ENCODE measurements at places on chromosomes 11 and 22.

DNA sequence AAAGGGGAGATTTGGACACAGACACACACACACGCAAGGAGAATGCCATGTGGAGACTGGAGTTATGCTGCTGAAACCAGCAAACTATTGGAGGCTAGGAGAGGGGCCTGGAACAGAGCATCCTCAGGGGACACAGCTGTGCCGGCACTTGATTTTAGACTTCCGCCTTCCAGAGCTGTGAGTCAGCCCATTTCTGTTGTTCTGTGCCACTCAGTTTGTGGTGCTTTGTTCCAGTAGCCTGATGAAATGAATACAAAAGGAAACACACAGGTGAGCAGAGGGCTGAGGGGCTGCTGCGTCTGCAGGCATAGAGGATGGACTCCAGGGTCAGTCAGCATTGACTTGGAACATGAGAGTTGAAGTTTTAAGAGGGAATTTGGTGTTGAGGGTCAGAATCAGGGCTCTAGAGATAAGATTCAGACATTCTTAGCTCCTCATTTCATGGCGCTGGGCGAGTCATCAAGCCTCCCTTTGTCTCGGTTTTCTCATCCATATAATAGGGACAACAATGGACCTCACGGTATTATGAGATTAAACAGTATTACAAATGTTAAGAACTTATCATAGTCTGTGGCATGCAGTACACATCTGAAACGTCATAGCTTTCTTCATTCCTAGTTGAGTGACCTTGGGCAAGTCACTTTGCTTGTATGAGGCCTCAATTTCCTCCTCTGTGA lies 191.0 kb downstream of the MIAT start:
- DNase-seq: peak; percentile 19

DNA sequence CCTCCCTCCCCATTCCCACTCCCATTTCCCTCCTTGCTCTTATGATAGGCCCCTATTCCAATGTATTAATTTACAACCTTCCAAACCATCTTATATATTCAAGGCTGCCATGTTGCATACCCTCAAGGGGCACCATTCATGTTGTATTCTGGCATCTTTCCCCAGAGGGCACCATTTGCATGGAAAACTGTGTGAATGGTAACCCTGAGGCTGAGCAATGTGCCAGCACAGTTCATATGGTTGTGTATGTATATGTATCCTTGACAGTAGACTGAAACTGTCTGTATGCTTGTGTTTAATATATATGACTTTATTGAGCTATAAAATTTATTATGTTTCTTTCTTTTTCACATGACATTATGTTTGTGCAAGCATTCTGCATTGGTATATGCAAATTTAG lies 7.3 kb downstream of the RASSF10 start:
- DNase-seq: no peak

- DNase-seq: no peak
Observed at GRCh38 chr22:40425082-40425481, 54.7 kb downstream of the SGSM3 start.

DNA sequence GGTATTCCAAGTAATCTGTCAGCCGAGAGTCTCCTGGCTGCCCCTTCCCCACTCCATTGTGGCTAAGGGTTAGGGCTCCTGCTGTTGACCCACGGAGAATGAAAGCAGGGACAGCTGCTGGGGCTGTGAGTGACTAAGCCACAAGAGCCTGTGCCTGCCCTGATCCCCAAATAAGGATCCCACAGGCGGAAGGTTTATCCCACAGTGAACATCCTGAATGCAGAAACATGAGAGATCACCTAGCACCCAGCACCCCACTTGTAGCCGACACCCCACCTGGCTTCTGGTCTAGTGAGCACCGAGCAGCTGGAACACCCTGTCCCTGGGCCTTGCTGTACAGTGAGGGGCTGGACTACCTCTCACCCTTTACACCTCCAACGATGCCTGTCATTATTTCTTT lies 117.7 kb upstream of the LMO1 start:
- no peak for DNase-seq

DNA sequence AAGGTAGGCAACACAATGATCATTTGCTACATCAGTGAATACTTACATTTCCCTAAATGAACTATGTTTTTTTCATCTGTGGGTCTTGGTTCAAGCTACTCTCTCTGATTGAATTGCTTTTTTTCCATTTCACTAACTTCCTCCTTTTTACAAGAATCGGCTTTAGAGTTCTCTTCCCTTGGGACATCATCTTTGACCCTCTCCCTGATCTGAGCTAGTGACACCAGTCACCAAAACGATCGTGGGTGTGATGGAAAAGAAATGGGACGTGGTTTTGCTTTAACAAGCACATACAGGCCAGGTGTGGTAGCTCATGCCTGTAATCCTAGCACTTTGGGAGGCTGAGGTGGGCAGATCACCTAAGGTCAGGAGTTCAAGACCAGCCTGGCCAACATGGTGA lies 129.9 kb downstream of the WT1 start:
- no peak for DNase-seq

DNA sequence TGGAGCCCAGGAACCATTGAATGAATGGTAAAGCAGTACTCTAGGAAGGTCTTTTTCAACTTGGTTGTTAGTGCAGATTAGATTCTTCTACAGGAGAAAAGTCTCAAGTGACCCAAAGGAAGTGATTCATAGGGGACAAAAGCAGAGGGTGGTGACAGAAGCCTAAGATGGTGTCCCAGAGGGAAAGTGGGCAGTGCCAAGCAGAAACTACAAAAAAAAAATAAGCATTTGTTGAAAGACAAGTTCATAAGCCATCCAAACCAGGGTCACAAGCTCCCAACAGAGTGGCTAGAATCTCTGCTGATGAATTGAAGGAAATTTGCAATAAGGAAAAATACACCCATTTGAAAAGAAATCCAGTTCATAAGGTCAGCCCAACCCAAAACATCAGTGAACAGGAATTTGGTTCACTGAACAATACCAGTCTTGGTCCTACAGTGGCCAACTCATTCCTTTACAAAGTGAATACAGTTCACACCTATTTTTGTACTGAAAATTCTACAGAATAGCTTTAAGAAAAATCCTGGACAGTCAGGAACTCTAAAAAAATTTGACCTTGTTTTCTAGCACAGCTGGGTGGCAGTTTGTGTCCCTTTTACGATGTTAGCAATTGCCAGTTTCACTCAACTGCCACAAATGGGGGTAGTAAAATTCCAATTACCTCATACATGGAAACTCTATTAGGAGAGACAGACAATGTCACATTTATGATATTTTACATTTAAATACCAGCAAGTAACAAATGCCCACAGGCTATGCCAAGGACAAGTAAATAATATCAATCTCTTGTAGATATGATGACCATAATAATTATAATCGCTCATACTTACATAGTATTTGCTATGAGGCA lies 21.6 kb upstream of the NUP160 start:
- DNase-seq: no peak

- no peak for DNase-seq
Observed at GRCh38 chr11:132728026-132728425, 804.3 kb downstream of the OPCML start.

DNA sequence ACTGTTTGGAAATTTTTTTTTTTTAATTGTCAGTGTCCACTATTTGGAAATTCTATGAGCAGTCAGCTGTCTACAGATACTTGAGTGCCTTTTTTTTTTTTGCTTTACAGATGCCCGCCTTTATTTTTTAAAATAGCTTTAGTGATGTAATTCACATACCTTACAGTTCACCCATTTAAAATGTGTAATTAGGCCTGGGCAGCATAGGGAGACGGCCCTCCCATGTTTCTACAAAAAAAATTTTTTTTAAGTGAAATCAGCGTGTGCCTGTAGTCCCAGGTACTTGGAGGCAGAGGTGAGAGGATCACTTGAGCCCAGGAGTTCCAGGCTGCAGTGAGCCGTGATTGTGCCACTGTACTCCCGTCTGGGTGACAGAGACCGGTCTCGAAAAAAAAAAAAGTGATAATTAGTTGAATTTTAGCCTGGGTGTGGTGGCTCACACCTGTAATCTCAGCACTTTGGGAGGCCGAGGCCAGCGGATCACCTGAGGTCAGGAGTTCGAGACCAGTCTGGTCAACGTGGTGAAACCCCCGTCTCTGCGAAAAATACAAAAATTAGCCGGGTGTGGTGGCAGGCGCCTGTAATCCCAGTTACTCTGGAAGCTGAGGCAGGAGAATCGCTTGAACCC lies 1.5 kb downstream of the ZNF143 start:
- peak; percentile 20 for DNase-seq

DNA sequence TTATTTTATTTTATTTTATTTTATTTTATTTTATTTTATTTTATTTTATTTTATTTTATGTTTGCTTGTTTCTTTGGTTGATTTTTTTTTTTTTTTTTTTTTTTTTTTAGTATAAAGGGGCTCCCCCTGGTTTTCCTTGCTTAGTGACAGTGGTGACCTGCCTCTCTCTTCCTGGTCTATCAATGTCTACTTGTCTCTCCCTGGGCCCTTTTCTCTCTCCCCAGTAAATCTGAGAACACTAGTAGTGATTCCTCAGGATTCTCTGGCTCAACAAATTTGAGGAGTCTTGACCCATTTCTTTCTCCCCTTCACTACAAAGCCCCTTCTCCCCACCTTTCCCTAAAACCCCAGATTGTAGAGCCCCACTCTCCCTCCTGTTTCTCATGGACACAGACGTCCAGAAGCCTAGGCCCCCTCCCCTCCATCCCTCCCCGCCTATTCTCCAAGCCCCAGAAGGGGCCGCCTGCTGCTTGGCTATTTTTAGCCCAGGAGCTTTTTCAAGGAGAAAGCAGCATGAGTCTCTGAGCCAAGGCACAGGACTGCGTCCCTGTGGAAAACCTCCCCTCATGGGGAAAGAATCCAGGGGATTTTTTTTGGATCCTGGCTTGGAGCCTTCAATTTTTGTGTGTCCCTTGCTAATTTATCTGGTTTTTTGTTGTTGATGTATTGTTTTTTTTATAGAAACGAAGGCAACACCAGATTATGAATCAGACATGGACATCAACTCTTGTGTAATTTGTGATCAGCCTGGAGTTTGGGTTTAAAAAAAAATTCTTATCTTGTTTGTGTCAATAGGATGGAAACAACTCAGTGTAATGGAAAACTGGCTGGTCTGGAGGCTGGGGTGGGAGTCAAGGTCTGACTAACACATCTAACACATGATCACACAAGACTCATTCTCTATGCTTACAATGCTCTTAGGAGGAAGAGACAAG lies 17.5 kb upstream of the ACCSL start:
- no peak for DNase-seq

DNA sequence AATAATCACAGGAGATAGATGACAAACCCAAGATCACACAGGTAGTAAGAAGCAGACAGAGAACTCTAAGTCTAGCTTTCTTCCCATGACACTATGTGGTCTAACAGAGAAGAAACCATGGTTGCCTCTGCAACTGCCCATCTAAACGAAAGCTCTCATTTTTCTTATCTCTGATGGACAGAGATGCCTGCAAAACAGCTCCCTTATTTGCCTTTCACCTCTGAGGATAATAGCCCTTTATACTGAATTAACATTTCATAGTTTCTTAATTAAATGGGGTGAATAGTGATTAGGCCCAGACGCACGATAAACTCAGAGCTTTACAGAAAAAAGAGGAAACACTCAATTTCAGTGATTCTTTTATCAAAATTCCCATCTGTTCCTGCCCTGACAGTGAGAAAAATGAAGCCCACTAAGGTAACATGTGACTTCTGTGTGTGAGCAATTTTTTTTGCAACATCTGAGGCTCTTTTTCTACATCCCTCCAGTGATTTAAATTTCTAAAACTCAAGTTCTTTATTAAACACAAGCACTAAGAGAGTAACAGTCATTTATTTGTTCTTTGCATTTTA lies 24.6 kb downstream of the OR2AG2 start:
- no peak for DNase-seq

- DNase-seq: no peak
Observed at GRCh38 chr11:131642756-131643531, 272.5 kb downstream of the NTM start.

DNA sequence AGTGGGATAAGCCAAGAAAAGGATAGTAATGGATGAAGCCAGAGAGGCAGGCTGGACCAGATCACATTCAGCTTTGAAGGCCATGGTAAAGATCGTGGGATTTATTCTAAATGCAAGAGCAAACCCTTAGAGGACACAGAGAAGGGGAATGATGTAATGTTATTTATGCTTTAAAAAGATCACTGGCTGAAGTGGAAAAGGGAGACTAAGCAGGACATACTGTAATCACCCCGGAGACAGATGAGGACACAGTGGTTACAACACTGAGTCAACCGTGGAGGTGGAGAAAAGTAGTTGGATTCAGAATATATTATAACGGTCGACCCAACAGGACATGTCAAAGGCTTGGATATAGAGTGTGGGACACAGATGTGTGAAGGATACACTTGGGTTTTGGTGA lies 38.5 kb downstream of the CDON start:
- no peak for DNase-seq

DNA sequence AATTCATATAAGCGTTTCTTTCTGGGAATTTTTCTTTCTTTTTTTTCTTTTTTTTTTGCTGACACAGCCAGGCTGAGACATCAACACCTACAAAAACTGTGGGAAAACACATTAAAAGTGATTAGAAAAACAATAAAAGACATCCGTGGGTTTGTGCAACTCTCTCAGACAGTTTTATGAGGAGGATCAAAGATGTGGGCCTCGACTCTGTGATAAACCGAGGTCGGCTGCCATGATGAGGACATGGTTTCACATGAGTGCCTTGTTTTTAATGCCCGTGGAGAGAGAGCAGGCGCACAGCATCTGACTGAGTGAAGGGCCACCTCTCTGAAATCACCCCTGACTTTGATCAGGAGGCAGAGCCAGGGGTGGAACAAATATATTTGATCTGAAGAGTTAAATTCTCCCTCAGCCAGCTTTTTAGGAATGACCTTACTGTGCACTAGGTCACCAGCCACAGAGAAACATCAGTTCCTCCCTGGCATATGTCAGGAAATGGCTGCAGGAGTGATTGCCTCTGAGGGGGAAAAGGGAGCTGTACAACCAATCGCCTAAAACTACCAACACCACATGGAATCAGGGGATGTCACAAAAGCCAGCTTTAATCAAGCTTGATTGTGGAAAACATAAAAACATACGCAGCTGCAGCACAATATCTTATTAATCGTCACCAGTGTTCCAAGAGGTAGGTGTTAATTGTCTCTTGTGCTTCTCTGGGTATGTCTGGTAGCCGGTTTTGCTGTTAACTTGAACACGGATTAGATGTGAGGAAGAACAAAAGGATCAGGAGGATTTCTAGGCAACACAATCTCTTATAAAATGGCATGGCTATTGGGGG lies 164.7 kb downstream of the MAML2 start:
- no peak for DNase-seq

DNA sequence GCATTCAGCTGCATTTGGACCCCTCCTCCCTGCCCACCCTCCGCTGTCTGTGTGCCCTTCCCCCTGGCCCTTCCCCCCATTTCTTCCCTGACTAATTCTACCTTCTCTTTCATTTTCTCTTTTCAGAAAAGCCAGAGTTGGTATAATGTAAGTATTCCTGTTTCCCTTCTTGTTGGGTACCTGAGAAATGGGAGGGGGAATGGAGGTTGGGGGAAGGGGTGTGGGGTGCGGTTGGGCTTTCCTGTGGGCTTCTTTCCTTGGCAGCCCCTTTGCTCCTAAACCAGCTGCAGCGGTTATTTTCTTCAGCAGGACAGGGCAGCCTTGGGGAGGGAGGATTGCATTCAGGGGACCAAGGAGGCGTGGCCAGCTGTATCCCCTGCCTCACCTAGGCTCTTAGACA lies 70.2 kb downstream of the SCN3B start:
- no peak for DNase-seq

Measured in hepatic stellate cell (primary cell).